Activated CD8-positive, alpha-beta memory T cell treated with anti-CD3 and anti-CD28 coated beads for 48 hours (primary cell): ENCODE measurements at places on chromosomes 13 and 19.

DNA sequence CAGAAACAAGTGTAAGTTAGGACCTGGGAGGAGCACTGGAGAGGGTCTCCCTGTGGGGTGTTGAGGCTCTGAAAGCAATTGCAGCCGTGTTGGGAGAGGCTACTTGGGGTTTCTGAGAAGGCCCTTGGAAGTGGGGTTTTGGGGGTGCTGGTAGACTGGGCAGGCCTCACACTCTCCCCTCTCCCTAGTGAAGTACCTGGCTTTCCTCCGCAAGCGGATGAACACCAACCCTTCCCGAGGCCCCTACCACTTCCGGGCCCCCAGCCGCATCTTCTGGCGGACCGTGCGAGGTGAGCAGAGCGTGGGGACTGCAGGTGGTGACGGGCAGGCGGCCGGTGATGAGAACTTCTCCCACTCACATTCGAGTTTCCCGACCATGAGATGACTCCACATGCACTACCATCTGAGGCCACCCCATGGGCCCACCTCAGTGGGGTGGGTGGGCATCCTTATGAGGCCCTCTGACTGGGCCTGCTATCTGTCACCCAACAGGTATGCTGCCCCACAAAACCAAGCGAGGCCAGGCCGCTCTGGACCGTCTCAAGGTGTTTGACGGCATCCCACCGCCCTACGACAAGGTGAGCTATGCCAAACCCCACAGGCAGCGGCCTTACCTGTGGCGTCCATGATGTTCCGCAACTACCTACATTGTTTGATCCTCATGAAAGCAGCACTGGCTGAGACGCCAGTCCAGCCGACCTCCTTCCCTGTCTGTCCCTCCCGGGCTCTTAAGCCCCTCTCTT, 3.0 kb downstream of the RPL13A start:
- no peak for DNase-seq

DNA sequence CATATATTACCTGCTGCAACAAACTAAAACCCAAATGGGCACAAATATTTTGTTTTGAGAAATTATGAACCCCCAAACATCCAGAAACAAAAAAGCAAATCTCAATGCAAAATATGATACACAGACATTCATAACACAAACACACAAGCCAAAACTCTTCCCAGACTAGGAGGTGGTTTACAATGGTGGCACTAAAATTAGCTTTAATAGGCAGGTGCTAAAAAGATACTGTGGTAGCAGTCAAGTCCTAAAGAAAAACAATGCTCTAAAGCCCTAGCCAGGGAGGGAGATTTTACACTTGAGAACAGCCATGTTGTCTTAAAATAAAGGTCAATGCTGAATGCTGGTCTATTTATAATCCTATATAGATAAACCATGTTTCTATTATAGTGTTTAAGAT, 65.0 kb downstream of the DOCK9 start:
- no peak for DNase-seq

DNA sequence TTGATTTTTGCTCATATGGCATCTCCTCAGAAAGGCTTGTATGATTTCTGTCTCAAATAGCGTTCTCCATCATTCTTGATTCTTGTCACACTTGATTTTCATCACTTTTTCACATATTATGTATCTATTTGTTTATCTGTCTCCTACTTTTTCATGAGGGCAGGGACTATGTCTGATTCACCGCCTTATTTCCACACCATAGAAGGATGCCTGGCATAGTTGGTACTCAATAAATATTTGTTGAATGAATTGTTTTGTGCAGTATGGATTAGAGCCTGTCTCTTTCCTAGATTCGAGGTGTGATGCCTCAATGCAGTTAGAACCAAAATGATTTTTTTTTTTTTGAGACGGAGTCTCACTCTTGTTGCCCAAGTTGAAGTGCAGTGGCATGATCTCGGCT, 12.1 kb downstream of the SAE1 start:
- DNase-seq, result no peak

- DNase-seq, result no peak
Measured at GRCh38 chr13:35388441-35389355, 87.8 kb downstream of the MAB21L1 start.

GRCh38 chr19:12478234-12478941, 6.2 kb downstream of the ZNF709 start:
- no peak for DNase-seq

- DNase-seq, result no peak
Measured at GRCh38 chr13:101565317-101565716, 112.8 kb downstream of the ITGBL1 start.

DNA sequence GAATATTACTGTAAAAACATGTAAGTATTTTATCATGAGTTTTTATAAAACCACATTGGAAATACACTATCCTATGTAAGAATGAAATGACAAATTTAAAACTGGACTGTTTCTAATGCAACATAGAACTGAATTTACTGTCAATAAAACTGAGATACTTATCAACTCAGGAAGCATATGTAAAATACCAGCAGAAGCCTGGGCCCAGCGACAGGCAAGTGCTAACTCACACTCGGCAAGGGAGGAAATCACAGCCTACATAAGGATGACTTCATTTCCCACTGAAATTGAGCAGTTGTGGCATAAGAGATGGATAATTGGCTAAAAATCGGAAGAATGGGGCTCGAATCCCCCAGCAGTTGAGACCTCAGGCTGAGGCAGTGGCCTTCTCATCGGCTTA, 12.1 kb downstream of the PROZ start:
- no peak for DNase-seq

DNA sequence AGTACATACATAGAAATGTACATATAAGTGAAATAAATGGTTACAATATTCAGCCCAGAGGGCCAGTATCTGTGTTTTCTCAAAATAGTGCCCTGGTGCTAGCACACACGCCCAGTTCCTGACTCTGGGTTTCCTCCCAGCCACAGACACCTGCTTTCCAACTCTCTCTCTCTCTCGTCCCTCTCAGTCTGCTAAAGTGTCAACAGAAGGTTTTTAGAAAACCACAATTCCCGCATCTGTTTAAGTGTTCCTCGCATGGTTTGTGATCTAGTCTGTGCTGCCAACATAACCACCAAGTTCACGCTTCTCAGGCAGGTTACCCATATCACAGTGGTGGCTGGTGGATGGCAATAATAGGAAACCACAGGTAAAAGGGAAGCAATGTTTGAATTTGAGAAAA, 17.8 kb upstream of the UPF3A start:
- DNase-seq, result no peak
